ENCODE measurements at places on chromosomes 1 and 21.

DNA sequence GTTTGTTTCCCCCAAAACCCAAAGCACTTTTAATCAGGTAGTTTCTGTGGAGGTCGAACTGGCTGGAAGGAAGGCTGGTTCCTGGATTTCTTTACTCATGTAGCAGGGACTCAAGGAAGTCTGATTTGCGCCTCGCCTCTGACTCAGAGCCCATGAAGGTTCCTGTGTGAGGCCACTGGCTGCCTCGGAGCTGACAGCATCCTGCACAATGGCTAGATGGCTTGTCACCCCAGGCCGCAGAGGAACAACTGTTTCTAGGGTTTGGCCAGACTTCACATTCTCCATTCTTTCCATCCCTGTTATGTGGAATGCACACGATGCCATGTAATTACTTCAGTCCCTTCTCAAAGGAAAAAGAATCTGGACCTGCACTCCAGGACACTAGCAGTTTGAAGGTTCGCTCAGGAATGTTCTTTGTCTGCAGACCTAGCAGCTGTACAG is 39.1 kb upstream of the PRSS38 start:
- no peak for DNase-seq

- DNase-seq: no peak
Measured at GRCh38 chr1:115729756-115730155, 38.8 kb downstream of the CASQ2 start.

GRCh38 chr1:70429219-70429618 is 18.2 kb downstream of the CTH start:
- no peak for DNase-seq

DNA sequence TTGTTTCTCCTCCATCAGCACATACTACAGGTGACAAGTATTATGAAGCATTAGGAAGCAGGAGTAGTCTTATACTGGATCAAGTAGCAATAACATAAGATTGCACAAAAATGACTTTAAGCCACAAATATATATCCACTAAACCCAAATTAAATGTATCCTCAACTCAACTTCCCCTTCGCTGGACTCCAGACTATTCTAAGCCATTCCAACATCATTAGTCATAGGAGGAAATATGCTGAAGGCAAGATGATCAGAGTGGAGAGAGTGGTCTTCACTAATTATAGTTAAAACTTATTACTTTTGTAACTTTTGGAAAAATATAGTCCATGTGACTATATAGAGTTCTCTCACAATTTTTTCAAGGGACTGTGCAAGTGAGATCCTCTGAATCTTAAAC is 390.7 kb upstream of the ZP4 start:
- DNase-seq: no peak

DNA sequence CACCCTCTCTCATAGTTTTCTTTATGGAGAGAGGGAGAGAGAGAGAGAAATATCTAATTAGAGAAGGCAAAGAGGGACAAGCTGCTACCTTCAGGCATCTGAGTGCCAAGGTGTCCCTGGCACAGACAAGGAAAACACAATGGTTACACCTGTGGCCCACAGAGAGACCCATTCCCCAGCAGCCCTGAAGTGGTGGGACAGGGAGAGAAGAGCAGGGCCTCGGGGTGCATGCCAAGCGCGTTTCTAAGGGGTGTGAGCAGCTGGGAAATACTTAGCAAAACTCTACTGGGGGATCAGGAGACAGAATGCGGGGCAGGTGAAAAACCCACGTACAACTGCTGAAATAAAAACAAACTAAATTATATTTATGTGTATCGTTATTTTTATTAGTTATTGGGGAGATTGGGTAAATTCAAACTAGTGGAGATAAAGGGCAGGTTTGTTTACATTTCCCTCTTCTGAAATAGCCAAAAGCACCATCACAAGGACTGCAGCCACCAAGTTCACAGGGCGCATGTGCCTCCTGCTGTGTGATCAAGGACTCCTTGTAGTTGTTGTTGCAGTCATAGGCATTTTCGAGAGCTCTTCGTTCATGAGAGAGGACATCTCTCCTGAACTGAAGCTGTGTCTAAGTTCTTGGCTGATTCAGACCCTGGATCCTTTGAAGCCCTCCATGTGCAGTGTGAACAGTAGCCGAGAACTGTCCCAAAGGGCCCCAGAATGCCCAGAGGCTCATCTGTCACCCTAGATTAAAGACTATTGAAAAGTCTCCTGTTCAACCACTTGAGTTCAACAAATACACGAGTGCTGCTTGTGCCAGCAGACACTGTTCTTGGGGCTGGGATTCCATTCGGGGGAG is 737 bp upstream of the SERPINC1 start:
- DNase-seq: no peak

- no peak for DNase-seq
Measured at GRCh38 chr21:39601187-39601928, 11.4 kb upstream of the B3GALT5 start.

GRCh38 chr21:16258844-16259611 is 529.2 kb downstream of the USP25 start:
- DNase-seq: no peak

DNA sequence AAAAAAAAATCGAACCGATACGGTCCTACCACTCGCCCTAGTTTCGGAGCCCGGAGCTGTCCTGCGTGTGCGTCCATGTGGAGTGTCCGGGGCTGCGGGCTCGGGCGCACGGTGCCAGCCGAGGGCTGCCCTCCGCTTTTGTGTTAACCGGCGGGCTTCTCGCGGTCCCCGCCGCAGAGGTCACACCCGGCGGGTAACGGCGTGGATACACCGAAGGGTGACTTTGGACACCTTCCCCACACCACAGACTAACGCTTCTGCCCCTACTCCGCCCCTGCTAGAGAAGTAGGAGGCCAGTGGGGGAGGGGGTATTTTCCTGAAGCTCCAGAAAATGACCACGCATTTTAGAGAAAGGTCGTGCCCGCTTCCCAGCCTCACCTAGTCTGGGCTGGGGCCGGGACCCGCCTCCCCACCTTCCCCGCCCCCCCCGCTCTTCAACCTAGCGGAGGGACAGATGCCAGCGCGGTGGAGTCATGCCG is 609 bp upstream of the ATF3 start:
- no peak for DNase-seq

DNA sequence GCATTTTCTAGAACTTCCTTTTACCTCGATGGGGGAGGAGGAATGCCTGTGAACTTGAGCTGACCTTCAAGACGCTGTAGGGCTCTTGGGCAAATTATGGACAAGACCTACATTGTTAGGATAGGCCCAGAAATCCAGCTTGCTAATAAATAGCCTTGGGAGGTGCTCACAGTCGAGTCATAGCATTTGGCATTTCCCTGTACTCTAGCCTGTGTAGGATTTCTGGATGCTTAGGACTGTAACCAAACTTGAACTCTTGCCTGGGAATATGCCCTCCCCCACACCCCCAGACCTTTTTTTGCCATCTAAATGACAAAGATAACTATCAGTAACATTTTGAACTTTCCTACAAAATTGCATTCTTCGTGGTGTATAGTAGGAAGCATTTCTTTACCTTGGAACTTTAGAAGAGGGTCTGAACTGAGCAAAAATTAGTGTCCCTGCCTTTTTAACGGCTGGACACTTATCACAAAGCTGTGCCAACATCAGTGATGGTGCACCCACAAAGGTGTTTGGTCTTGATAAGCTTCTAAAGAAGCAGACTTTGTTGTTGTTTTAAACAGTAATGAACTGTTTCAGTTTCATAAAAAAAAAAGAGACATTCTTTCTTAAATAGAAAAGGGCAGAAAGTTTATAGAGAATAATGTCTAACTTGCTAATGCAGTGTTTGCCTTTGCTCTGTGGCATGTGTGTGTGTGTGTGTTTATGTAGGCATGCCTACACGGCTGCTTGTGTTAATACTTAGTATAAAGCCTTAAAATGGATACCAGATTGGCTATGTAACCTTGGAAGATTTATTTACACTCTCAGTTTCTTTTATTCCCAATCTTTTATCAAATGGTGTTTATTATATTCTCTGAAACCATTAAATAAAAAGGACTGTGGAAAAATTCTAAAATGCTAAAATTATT is 88.2 kb downstream of the NFIA start:
- no peak for DNase-seq

DNA sequence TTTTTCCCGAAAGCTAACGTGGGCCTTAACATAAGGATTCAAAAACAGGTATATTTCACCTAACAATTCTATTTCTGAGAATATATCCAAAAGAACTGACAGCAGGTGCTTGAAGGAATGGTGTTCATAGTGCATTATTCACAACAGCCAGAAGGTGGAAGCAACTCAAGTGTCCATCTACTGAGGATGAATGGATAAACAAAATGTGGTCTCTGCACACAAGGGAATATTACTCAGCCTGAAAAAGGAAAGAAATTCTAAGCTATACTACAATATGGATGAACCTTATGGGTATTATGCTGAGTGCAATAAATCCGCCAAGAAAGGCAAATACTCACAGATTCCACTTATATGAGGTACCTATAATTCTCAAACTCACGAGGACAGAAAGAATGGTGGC is 6.1 kb upstream of the RIPPLY3 start:
- DNase-seq: no peak

GRCh38 chr1:94048413-94049164 is 72.4 kb downstream of the ABCA4 start:
- DNase-seq: no peak

DNA sequence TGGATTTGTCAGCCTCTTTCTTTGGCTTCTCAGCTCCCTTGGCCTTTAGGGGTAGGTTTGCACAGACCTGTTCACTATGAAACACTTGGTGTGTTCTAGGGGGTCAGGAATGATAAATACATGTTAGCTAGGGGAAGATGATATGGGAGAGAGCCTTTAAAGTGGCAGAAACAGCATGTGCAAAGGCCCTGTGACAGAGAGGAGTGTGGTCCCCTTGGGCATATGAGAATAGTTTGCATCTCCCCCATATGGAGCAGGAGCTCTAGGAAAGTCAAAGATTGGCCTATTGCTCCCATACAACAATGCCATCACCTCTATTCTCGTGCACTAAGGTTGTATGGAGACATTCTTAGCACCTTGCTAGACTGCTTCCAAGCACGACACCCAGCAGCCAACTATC is 10.7 kb upstream of the NTPCR start:
- no peak for DNase-seq

DNA sequence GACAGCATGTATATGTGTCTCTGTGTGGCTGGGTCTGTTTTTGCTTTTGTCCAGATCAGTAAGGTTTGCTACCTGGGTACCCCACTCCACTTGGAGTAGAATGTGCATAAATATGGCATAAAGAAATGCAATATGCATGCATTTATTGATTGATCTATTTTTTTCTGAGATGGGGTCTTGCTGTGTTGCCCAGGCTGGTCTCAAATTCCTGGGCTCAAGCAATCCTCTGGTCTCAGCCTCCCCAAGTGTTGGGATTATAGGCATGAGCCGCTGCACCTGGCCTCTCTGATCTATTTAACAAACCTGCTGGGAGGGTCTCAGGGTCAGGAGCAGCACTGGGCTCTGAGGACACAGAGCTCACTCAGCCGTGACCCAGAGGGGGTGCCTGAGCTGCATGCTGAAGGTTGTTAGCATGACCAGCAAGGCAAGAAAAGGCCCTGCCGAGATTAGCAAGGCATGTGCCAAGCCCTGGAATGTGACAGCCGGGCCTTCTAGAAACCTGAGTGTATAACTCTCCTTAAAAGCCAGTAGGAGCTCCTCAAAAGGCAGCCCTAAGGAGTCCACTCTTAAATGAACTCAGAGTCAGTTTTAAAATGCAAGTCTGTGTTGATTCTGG is 22.5 kb downstream of the PCSK9 start:
- no peak for DNase-seq

DNA sequence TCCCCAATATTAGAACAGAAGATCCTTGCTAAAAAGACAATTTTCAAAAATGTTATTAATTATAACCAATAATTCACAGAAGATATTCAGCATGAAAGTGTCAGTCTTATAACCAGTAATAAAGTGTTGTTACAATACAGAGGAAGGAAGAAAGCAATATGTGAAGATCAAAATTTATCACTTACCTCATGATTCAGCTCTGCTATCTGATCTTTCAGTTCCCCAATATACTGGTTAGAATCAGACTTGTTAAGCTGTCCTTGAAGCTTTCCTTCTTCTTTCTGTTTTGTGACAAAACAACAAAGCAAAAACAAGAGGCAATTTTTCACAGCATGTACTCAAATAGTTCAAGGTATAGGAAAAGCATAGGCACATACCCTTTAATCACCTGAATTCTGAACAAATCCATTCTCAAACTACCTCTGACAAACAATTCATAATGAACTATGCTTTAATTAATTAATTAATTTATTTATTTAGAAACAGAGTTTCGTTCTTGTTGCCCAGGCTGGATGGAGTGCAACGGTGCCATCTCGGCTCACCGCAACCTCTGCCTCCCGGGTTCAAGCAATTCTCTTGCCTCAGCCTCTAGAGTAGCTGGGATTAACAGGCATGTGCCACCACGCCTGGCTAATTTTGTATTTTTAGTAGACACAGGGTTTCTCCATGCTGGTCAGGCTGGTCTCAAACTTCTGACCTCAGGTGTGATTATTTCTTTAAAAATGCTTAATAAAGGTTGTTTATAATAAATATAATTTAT is 76.9 kb upstream of the GFI1 start:
- no peak for DNase-seq

DNA sequence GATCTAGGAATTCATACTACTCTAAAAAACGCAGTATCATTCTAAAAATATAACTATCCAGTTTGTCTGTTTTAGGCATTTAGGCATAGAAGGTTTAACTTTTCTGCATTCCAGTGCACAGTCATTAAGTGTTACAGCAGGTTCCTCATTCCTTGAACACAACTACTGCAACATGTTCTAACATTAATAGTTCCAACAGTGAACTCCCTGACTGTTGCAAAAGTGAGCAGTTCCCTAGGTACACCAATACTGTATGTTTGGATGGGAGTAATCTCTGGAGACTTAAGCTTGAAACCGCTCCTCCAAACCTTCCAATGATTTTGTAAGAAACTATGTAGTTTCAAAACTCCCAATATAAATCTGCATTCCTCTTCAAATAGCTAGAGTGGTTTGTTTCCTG is 46.2 kb downstream of the UCHL5 start:
- DNase-seq: no peak

GRCh38 chr1:36203554-36204346 is 20.5 kb upstream of the THRAP3 start:
- DNase-seq: peak; percentile 83

DNA sequence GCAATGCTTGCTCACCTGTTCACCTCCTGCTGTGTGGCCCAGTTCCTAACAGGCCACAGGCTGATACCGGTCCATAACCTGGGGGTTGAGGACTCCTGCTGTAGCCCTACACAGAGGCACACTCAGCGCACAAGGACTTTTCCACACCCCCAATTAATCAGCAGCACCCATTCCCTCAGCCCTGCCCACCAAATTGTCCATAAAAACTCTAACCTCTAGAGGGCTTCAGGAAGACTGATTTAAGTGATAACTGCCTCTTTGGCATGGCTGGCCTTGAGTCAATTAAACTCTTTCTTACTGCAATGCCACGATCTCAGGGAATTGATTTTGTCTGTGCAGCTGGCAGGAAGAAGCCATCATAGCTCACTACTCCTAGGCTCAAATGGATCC is 71.3 kb upstream of the MUTYH start:
- DNase-seq: no peak

- DNase-seq: no peak
Measured at GRCh38 chr1:96989302-96989701, 267.7 kb downstream of the PTBP2 start.

All from aorta (tissue), 5 donors.